ENCODE measurements at places on chromosomes 11 and 22. TPM values are rescaled to one million over a fixed set of nuclear protein-coding genes. Genes with fewer than 3 reads are reported as not detected.

DNA sequence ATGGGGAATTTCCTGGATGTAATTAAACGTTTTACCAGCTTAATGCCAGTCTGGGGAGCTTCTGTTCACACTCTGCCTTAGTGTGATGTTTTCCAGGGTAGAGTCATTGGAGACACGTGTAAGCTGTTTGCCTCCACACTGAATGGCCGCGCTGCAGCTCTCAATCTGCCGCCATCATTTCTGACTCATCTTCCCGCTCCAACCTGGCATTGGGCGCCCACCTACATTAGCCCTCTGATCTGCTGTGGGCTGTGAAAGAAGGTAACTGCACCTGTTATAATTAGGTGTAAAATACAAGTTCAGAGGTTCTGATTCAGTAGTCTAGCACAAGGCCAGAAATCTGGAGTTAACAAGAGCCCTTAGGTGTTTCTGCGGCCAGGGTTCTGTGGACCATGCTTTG, 54.6 kb downstream of the MN1 start:
- DNase-seq, result no peak

DNA sequence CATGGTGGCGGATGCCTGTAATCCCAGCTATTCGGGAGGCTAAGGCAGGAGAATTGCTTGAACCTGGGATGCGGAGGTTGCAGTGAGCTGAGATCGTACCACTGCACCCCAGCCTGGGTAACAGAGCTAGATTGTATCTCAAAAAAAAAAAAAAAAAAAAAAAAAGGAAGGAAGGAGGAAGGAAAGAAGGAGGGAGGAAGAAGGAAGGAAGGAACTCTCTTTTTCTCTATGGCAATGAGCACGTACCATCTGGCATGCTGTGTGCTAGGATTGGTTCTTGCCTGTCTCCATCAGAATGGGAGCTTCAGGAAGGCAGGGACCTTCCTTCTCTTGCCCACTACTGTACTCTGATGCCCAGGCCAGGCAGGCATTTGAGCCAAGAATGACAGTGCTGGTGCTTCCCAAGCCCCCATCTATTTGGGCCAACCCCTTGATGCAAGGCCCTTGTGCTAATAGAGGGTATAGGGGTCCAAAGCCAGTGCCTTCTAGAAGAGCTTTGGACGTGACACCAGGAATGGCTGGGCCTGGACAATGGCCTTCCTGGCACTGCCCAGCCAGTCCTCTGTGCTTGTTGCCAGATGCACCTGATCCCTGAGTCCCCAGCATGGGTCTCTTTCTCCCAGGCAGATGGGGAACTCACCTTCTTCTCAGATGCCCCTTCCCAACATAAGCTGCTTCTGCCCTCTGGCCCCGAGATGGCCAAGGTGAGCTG, 10.6 kb upstream of the DGCR8 start:
- no peak for DNase-seq

DNA sequence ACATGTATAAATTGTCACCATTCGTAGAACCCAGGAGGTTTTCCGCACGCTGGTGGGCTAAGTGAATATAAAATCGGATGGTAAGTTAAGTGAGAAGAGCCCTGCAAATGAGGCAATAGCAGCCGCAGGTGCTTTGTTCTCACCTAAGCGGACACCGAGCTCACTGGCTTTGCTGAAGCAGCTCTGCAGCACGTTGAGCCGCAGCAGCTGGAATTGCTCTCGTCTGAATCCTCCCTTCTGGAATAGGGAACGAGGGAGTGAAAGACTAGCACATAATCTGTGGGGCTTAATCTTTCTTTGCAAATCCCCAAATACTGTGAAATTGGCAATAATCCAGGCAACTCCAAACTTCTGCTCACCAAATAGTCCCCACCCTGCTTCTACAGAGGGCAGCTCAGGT, 488.1 kb downstream of the NTM start:
- DNase-seq, result peak; percentile 65

DNA sequence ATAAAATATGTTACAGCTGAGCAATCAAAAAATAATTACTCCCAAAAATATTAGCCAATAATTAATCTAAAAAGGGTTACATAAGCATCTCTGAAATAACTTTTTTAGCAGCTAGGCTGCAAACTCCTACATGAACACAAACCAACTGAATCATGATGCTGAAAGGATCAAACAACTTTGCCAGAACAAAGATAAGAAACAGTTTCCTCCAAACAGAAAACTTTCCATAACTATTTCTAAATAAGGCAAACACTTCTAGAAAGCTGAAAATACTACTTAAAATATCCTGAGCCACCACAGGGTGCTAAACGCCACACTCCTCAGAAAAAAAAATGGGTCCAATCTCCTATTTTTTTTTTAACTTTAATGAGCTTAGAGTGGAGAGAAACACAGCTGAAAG, 68.6 kb upstream of the ARHGAP32 start:
- no peak for DNase-seq

GRCh38 chr11:119472186-119472855, 49.3 kb upstream of the THY1 start:
- no peak for DNase-seq

DNA sequence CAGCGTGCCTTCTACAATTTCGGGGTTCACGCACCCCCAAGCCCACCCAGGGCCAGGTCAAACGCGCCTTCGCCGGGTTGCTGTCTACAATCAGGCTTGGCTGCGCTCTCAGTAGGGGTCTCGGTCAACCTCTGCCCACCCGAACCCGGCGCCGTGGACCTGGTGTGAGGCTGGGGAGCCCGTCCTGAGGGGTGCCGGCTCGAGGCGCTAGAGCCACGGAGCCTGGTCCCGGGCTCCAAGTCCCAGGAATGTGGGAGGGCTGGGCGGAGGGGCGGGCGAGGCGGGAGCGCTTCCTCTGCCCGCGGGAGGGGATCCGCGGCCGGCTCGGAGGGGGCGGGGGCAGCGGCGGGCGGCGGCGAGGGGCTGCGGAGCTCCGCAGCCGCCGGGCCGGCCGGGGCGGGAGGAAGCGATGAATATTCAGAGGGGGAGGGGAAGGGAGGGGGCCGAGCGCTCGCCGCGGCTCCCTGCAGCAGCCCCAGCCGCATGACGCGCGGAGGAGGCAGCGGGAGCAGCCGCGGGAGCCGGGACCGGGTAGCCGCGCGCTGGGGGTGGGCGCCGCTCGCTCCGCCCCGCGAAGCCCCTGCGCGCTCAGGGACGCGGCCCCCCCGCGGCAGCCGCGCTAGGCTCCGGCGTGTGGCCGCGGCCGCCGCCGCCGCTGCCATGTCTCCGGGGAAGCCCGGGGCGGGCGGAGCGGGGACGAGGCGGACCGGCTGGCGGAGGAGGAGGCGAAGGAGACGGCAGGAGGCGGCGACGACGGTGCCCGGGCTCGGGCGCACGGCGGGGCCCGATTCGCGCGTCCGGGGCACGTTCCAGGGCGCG, at the start of gene PTPRJ:
Gene PTPRJ, plus strand, starts transcription at position 472 of the 819 bp plus-strand sequence. CDS start 354 bp downstream, outside the sequence.
- DNase-seq, result peak; percentile 68

- DNase-seq, result no peak
These were observed 7.0 kb upstream of the CASTOR1 start for GRCh38 chr22:30296324-30296723.

DNA sequence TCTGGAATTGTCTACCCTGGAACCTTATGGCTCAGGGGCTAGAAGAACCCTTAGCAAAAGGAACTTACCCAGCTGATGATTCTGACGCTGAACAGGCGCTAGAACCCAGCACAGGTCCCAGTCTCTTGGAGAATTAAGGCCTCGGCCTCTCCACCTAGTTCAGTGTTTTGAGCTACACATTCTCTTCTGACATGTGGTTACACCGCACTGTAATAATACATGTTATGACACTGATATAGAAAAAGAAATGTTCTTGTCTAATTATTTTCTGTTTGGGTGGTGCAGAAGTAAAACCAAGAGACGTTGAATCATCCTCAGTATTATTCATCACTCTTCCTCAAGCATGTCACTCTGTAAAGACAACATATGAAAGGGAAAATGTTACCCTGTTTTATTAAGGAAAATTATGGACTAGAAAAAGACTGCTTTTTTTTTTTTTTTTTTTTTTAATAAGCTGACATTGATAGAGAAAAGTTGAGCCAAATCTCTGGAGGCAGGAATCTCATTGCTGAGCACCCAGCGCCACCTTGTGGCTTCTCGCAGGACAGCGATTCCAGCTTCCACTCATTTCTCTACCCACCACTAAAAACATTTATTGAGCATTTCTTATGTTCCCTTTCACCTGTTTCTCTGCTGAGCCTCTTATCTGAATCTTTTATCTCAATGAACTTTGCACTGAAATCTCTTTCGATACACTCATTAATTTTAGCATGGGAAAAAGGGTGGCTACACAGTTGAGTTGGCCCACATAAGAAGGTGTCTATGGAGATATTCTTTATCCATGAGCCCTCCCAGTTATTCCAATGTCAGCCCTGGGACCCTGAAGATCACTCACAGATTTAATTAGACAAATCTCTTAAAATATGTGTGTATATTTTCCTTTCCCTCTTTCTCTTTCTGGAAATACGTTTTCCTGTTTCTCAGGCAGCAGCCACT, 12.6 kb upstream of the APLNR start:
- DNase-seq, result peak; percentile 83

- DNase-seq, result peak; percentile 82
These were observed 60.6 kb downstream of the SMCO4 start for GRCh38 chr11:93482556-93482955.

GRCh38 chr11:65182258-65183170, 786 bp downstream of the CAPN1 start:
- DNase-seq, result peak; percentile 38

- peak; percentile 93 for DNase-seq
These were observed 71.2 kb upstream of the TBCEL start for GRCh38 chr11:120952461-120953434.

- DNase-seq, result peak; percentile 23
These were observed at the start of gene LYVE1 for GRCh38 chr11:10568486-10568941. LYVE1 (minus strand) TSS chr11:10568665; CDS start chr11:10568532, 133 bp downstream.

DNA sequence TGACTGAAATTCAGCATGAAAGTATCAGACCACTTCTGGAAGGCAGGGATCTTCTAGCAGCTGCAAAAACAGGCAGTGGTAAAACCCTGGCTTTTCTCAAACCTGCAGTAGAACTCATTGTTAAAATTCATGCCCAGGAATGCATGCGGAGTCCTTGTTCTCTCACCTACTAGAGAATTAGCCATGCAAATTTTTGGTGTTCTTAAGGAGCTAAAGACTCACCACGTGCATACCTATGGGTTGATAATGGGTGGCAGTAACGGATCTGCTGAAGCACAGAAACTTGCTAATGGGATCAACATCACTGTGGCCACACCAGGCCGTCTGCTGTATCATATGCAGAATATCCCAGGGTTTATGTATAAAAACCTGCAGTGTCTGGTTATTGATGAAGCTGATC, 19.1 kb downstream of the ZBTB44 start:
- no peak for DNase-seq

DNA sequence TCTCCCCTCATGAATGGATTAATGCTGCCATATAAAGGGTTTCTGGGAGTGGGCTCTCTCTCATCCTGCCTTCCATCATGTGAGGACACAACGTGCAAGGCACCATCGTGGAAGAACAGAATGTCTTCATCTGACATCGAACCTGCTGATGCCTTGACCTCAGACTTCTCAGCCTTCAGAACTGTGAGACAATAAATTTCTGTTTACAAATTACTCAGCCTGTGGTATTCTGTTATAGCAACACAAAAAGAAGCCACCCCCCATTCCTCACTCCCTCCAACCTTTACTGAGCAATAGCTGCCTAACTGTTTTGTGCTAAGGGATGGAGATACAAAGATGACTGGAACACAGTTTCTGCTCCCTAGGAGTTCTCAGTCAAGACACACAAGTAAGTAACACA, 106.1 kb upstream of the PLET1 start:
- no peak for DNase-seq

DNA sequence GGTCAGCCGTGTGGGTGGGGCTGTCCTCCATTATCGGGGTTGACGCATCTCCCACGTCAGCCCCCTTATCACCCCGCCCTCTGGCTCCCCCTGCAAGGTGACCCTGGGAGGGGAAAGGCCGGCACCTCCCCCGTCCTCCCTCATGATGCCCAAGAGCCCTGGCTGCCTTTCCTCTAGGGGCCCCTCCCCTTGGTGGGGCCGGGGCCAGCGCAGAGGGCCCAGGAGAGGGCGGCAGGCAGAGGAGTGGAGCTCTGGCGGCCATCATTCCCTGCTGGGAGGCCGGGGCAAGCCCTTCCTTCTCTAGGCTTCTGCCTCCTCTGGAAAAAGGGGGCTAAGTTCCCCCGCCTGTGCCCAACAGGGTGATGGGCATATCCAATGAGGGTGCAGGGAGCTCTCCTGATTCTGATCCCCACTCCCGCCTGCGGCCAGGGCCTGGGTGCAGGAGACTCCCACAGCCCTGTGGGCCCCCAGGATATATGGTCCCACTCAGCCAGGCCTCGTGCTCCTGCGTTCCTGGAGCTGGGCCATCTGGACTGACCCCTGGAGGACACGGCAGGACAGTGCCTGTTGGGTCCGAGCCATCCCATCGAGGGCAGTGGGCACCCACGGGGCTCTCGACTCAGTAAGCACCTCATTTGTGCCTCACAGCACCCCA, 12.3 kb downstream of the MYRF start:
- no peak for DNase-seq

DNA sequence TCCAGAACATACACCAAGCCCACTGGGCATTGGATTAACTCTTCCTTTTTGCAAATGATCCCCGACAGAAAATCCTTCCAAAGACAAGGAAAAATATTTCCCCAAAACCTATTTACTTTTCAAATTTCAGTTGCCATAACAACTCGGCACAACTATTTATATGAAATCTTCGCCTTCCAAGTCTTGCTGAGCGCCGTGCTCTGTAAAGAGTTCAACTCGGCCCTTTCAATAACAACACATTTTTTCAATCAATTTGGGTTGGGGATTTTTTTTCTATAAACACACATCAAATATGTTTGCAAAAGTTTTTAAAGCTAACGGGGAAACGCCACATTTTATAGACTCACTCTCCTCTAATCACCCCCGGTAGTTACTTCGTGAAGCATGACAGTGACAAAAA, 333.8 kb downstream of the MN1 start:
- peak; percentile 49 for DNase-seq

DNA sequence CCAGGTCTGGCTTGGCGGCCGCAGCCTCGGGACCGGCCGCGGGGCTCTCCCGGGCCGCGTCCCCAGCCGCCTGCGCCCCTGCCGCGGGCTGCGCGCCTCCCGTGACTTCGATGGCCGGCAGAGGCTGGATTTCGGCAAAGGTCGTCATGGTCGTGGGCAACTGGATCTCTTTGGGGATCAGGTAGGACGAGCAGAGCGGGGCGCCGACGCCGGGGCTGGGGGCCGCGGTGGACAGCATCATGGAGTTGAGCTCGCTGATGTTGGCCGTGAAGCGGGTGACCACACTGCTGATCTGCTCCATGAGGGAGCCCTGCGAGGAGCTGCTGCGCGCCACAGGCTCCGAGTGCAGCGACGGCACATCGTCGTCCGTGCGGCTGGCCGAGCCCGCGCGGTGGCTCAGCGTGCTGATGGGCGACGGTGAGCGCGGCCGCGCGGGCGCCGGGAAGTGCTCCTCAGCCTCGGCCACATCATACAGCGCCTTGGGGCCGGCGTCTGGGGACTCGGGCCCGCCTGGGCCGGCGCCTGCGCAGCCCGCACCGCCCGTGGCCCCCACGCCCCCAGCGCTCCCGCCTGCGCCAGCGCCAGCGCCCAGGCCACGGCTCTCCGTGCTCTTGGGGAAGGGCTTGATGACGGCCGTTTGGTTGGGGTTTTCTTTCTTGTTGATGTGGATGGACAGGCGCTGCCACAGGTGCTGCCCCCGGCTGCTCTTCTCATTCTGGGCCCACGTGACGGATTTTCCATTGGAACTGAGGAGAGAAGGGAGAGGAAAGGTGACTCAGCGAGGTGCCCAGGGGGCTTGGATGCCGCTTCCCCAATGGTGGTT, 171.4 kb upstream of the CTSC start:
- peak; percentile 71 for DNase-seq

The MIOX gene
- not detected for total RNA-seq

The WNT11 gene
- total RNA-seq, result 4.4 TPM

The APLNR gene
- total RNA-seq, result 8.6 TPM

The FAM111B gene
- 6.9 TPM for total RNA-seq

The H19 gene
- 1,932 TPM for total RNA-seq

All from lung (tissue), 17 donors.